ENCODE measurements at places on chromosomes 16 and 17.

- DNase-seq = no peak
These were observed 2.4 kb upstream of the CAPN15 start for GRCh38 chr16:525123-525519.

- no peak for DNase-seq
These were observed 11.7 kb upstream of the SEC14L1 start for GRCh38 chr17:77128896-77129567.

- no peak for DNase-seq
These were observed 14.4 kb downstream of the RFWD3 start for GRCh38 chr16:74652249-74652648.

- no peak for DNase-seq
These were observed 60.6 kb downstream of the AIPL1 start for GRCh38 chr17:6374271-6374691.

- no peak for DNase-seq
These were observed 5.5 kb downstream of the TANGO6 start for GRCh38 chr16:68848786-68849185.

GRCh38 chr16:69324585-69325253, 5.7 kb downstream of the PDF start:
- no peak for DNase-seq

- DNase-seq = no peak
These were observed 136.9 kb downstream of the BANP start for GRCh38 chr16:88088161-88088581.

DNA sequence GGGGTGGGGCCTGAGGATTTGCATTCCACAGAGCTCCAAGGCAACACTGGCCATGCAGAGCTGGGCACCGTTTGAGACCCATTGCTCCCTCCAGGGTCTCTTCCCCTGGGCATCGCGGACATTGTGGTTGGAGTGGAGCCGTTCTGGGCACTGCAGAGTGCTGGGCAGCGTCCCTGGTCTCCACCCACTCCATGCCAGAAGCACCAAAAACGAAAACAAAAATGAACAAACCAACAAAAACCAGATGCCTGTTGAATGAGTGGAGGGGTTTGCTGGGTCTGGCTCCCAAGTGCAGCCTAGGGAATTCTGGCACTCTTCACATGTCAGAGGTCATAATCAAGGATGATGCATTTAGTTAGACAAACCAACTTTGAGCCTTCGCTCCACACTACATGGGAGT, 17.9 kb downstream of the WNT9B start:
- DNase-seq = no peak

DNA sequence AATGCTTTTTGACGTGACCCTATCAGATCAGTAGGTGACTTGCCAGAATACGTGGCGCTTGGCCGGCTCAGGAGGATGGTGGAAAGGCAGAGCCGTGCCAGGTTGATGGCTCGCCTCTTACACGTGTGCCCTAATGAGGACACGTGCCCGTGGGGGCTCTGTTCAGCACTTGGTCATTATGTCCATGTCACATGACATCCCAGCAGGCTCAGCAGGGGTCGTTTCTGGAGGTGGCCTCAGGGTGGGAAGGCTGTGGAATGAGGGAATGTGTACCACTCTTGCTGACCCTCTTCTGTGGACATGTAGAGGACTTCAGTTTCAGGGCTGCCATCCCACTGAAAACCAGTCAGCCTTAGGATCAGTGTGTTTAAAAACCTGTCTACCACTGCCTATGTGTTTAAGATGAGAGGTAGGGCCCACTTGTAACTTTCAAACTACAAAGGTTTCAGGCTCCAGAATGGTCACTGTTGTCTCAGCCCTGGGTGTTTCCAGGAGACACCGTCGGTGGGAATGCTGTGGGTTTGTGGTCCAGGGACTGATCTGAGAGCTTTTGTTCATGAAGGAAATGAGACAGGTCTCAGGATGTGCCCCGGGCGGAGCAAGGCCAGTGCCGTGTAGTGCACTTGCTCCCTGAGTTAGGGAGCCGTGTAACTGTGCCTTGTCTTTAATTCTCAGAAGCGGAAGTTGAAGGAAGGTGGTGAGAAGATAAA, 12.1 kb downstream of the UBN1 start:
- DNase-seq = no peak

- DNase-seq = no peak
These were observed 36.2 kb downstream of the PRMT7 start for GRCh38 chr16:68346892-68347480.

- no peak for DNase-seq
These were observed 188.9 kb downstream of the CBLN1 start for GRCh38 chr16:49092704-49093103.

GRCh38 chr17:49013311-49014213, 16.4 kb downstream of the IGF2BP1 start:
- DNase-seq = no peak

- DNase-seq = no peak
These were observed 6.3 kb downstream of the RAB40C start for GRCh38 chr16:595942-596735.

DNA sequence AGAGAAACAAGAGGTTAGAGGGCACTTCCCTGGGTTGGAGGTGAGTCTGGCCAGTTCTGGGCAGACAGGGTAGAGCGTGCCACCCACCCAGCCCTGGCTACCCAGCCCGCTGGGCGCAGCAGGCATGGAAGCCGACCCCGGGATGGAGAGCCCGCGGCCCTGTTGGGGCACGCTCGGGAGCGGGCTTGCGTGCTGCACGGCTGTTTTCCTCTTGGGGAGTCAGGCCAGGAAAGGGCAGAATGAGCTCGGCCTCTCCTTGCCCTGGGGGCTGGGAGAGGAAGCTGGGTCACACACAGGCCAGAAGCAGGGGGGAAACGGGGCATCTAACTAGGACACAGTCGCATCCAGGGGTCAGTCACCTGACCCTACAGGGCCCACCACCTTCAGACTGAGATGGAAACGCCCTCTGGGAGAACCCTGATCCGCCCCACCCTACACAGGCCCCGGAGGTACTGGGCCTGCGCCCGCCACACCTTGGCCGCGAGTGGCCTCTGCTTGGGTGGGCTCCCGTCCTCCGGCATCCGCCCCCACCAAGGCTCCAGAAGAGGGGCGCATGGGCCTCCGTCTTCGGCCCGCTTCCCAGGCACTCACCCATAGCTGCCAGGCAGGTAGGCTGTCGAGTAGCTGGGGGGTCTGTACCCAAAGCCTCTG, 1.2 kb downstream of the SOX15 start:
- no peak for DNase-seq

DNA sequence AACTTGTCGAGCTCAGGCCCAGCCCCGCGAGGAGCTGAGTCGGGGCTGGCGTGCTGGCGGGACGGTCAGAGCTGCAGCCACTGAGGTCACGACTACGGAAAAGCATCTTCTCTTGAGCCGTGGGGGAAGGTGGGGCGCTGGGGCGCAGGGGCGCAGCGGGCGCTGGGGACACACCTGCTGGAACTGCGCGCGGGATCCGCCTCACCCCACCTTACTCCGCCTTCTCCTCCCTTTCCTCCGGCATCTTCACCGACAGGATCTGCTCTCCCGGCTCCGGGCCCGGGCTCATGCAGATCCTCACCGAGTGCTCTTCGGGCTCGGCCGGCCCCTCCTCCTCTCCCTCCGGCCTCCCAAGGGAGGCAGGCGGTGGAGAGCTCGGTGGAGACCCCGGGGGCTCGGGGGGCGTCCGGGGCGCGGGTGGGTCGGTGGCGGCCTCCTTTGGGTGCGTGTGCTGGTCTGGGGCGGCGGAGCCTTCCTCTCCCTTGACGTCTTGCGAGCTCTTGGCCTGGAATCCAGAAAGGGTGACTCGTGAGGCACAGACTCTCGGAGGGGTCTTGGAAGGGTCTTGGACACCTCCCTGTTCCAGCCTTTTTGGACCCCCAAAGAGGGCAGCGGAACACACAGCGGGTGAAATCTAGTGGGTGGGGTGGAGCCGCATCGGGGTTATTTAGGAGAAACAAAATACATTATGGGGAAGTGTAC, 81.8 kb upstream of the KIFC3 start:
- DNase-seq = no peak

All from stimulated activated CD4-positive, alpha-beta T cell treated with anti-CD3 and anti-CD28 coated beads, Interleukin-12 subunit alpha, Interleukin-12 subunit beta, amount 100 ng/mL, for 4 hours (primary cell).